NCI-H460 (cell line): ENCODE measurements at places on chromosomes 4 and X. TPM values are rescaled to one million over a fixed set of nuclear protein-coding genes. Genes with fewer than 3 reads are reported as not detected.

Gene ADH4
- not detected in 2 replicates for total RNA-seq

Gene ZFP42
- 0.05 TPM in 1 of 2 replicates, not detected in the other for total RNA-seq

Gene SLC7A11
- total RNA-seq = 208 and 225 TPM in 2 replicates

Gene SUPT20HL1
- not detected in 2 replicates for total RNA-seq

Gene NAT8L
- 7.1 and 7.7 TPM in 2 replicates for total RNA-seq

Gene SLC2A9
- not detected in 2 replicates for total RNA-seq

Gene ATP2B3
- not detected in 2 replicates for total RNA-seq

Gene CT47B1
- total RNA-seq = not detected in 2 replicates

GRCh38 chr4:40723728-40724127 lies 26.0 kb upstream of the NSUN7 start:
- no peak for DNase-seq

DNA sequence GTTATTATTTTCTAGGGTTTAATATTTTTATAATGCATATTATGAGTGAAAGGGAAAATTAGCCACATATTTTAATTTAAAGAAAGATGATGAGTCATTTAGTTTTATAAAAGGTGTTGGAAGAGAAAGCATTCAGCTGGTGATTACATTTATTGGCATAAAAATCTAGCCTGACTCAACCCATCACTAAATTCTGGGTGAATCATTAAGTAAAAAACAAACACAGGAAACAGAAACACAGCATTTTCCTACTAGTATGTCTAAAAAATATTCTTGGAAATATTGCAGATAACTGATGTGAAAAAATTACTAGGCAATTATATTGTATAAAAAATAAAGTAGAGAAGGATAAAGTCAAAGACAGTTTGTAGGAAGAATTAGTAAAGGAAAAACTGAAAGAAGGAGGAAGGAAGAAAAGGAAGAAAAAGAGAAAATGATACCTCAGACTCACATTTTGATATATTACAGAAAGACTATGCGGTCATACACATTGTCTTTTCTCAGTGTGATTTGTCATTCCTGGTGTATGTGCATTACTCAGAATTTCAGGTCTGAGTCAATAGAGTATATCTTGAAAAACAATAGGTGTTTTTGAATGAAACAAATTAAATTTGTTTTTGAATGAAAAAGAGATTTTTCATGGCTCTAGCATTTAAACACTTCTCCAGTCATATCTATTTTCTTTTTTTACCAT lies 48.0 kb upstream of the SPOCK3 start:
- DNase-seq = no peak

DNA sequence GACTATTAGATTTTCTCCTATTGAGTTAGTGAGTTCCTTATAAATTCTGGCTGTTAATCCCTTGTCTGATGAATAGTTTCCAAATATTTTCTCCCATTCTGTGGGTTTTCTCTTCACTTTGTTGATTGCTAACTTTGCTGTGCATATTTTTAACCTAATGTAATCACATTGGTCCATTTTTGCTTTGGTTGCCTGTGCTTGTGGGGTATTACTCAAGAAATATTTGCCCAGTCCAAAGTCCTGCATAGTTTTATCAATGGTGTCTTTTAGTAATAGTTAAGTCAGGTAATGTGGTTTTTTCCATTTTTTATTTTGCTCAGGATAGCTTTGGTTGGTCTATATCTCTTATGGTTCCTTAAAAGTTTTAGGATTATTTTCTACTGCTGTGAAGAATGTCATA lies 490.3 kb downstream of the ARAP2 start:
- DNase-seq = no peak

DNA sequence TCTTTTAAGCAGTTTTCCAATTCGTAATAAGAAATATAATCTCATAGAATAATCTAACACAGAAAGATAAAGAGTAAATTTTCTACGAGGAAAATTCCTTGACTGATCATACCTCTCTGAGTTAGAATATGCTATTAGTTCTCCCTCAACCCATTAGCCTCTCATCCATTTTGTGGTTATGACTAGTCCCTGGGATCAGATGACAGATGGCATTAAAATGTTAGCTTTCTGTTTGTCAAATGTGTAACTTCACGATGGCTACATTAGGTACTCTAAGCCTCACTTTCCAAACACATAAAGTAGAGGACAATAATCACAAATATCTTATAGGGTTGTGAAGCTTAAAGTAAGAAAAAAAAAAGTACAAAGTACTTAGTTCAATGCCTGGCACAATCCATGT lies 112.2 kb downstream of the ZAR1 start:
- no peak for DNase-seq

GRCh38 chrX:2183193-2183725 lies 317.5 kb downstream of the DHRSX start:
- peak; percentile 40 for DNase-seq

DNA sequence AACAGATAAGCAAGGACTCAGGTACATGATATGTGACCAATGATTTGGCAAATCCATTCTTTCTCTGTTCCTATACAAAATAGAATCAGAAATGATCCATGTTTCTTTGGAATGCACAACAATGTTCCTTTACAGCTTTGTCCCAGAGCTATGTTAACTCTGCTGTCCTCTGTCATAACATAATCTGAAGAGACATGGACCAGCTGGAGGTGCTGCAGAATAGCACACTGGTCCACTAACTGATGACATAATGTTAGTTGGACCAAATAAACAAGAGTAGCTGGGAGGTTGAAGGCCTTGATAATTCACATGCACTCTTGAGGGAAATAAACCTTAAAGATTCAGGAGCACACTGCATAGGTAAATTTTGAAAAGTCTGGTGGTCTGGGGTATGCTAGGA lies 23.0 kb upstream of the DHX15 start:
- no peak for DNase-seq

DNA sequence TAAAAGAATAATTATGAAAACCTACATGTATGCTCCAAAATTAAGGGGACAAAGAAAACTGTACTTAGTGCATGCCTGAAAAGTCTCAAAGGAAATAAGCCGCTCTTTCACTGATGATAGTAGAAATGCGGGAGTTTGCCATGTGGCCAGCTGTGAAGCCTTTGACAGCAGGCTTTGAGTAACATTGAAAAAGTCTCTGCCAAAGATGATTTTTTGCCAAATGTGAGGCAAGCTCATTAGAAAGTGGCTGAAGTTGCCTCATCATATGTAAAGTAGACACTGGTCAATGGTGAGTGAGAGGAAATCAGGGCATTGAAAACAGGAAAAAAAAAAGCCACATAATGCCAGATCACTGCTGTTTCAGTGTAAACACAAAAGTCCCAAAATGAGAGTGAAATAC lies 2360.1 kb downstream of the PCDH7 start:
- no peak for DNase-seq

- DNase-seq = peak; percentile 90
Observed at GRCh38 chr4:100348473-100348872, 158.2 kb upstream of the DDIT4L start.

- no peak for DNase-seq
Observed at GRCh38 chr4:54545663-54546424, 111.9 kb upstream of the KIT start.

GRCh38 chrX:15864023-15864422 lies 9.4 kb upstream of the AP1S2 start:
- DNase-seq = no peak

- DNase-seq = no peak
Observed at GRCh38 chr4:99809326-99809725, 7.3 kb upstream of the DAPP1 start.

DNA sequence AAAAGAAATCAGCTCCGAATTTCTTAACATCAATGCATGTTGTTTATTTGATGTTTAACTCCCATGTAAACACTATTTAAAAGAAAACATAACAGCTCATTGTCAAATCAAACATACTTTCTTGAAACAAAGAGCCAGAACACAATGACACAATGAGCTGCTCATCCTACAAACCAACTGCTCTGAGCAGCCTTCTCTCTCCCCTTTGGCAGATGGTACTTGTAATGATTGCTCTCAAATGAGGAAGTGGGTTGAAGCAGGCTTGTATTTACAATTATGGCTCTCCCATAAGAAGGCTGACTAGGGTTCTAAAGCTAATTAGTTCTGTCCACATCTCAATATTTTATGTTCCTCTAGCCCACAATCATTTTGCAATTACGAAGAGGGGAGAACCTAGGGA lies 637.8 kb upstream of the ADGRL3 start:
- no peak for DNase-seq

- no peak for DNase-seq
Observed at GRCh38 chr4:182142176-182143085, 100.8 kb upstream of the TENM3 start.

DNA sequence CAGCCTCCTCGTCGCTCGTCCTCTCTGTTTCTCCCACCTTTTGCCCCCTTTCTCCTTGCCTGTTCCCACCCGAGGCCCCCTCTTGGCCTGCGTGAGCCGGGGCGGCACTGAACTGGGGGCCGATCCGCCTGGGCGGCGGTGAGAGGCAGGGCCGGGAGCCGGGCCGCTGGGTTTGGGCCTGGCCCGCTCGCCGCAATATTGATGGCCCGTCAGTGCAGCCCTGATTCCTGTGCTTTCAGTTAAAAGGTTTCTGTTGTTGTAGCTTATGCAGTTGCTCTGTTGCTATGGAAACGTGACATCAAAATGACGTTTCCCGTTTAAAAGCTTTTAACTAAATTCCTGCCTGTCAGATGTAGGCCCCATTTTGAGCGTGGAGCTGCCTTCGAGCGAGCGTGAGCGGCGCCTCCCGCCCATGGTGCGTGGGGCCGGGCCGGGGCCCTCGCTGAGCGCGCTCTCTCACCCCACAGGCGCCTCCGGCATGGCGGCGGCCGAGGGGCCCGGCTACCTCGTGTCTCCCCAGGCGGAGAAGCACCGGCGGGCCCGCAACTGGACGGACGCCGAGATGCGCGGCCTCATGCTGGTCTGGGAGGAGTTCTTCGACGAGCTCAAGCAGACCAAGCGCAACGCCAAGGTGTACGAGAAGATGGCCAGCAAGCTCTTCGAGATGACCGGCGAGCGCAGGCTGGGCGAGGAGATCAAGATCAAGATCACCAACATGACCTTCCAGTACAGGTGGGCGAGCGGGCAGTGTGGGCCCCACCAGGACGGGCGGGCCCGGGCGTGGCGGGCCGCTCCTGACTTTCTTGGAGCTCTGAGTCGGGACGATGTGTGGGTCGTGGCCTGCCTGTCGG lies at the start of gene MSANTD1:
Gene MSANTD1 (plus strand): TSS at position 349 of the 851 bp plus-strand sequence. CDS start 64 bp downstream, at position 413.
- no peak for DNase-seq

- DNase-seq = peak; percentile 78
Observed at GRCh38 chrX:23803931-23804381, 21.0 kb downstream of the SAT1 start.

DNA sequence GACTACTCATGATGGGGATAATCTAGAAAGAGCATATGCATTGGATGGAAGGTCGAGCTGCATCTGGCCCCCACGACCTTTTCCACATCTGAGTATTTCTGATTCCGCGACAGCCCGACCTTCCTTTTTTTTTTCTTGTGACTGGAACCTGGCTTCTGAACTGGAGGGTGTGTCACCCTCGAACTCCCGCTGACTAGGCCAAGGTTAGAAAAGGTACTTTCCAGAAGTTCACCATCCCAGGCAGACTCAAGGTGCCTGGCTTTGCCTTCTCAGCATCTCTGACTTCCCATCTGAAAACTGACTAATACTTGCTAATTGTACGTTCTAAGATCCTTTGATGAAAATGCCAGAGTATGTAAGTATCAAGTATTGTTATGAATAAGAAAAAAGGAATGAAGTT lies 49.3 kb upstream of the CD40LG start:
- no peak for DNase-seq

GRCh38 chr4:156536661-156537060 lies 434.9 kb downstream of the PDGFC start:
- no peak for DNase-seq

DNA sequence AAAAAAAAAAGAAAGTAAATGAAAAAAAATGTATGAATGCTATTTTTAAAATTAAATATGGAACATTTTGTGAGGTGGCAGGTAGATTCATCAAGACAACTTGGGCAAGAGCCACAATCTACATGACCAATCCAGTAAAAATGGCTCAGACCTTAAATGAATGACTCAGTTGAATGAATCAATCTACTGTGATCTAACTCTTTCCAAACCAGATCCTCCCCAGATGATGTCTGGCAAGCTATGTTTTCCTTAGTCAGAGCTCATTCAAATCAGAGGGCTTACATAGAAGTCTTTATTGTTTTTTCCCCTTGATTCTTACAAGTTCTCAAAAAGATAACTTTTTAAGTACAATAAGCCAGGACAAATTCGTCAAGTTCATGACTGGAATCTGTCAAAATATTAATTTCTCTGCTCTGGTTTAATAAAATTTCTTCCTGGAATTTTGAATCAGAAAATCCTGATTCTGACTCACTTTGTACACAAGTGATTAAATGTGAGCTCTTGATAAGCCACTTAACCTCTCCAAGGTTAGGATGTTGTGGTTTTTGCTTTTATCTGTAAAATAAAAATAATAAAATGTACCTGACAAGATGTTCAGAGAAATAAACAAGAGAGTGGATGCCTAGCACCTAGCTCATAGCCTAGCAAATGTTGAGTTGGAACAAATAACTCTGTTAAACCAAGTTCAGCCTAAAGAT lies 105.6 kb upstream of the SMIM31 start:
- peak; percentile 8 for DNase-seq

DNA sequence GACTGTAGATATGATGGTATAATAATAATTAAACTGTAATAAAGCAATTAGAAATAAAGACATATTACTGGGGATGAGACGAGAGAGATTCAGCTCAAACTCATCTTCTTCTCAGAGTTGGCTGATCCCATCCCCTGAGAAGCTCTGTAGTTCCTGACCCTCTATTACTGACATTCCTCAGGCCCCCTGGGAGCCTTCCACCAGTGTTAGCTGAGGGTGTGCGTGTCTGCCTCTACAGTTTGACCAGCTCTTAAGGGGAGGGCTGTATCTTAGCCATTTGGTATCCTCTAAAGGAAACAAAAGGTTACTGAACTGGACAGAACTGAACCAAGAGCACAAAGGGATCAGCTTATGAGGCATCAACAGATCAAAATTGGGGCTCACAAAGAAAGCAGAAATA lies 11.2 kb downstream of the FHDC1 start:
- DNase-seq = no peak

DNA sequence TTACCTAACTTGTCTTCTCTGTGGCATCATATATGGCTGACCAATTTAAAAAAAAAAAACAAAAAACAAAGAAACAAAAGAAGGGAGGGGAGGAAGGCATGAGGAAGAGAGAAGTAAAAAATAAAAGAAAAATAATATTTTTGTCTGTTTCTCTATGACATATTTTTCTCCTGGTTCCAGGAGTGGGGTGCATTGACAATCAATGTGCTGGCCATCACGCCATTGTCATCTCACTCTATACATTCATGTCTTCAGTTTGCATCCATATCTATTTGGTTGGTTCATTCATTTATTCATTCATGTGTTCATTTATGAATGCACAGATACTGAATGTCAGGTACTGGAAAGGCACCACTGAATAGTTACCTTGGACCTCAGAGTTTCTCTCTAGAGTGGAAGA lies 183.4 kb downstream of the DCHS2 start:
- no peak for DNase-seq
